NCI-H510A (cell line): ENCODE measurements at places on chromosomes 3 and 15.

DNA sequence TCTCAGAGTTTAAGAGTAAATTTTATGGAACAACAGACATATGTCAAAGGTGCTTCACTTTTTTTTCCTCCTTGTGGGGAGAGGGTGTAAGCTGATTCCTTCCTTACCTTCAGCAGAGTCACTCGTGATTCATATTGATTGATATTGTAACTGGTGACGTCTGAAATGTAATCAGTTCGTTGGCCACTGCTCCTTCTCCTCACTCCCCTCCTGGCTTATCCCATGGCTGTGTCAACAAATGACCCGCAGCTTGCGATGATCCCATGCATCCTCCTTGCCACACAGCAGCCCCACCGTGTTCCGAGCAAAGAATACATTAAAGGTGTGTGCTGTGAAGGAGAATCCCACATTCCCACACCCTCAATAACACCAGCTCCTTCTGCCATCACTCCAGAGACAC lies 7.3 kb downstream of the MGLL start:
- DNase-seq = no peak

GRCh38 chr15:68208136-68208535 lies 3.0 kb upstream of the CALML4 start:
- no peak for DNase-seq

DNA sequence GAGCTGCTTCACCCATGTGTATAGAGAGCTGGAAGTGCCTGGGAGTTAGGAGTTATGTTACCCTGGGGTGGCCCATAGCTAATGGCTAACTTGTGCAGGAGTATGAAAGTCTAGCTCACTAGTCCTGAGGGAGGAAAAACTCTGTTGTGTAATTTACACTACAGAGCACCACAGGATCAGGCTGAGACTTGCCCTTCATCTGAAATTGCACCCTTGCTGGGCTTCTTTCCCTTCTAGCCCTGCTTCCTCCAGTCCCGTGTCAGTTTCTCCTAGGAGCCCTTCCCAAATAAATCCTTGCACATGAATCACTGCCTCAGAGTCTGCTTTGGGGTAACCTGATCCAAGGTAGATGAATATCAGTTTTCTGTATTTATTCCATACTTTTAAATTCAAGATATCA lies 40.0 kb downstream of the CTXND1 start:
- no peak for DNase-seq

DNA sequence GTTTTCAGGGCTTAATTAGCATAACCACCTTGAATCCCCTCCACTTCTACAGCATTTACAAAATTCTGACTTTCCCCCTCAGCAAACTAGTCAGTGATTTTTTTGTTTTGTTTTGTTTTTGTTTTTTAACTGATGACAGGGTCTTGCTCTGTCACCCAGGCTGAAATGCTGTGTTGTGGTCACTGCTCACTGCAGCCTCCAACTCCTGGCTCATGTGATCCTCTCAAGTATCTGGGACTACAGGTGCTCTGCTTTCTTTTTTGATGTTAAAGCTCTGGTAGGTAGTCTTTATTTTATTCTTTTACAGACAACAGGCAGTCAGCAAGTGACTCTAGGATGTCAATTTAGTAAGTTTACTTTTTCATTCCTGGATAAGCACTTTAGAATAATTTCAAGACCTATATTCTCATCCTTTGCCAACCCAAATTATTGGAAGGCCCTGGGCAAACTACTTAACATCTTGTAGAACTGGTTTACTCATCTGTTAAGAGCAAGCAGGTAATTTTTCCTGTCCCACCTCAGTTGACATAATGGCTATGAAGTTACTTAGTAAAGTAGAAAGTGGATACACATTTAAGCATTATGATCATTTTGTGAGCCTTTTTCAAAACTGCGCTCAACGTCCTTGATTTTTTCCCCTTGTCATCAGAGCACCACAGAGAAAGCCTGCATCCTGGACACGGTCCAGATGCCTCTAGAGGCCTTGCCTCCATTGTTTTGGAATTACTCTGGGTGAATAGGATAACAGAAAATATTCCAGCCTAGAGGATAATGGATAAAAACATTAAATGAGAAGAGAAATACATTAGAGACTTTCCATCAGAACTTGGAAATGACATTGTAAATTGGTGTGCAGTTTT lies 69.9 kb upstream of the NDUFB4 start:
- DNase-seq = no peak

DNA sequence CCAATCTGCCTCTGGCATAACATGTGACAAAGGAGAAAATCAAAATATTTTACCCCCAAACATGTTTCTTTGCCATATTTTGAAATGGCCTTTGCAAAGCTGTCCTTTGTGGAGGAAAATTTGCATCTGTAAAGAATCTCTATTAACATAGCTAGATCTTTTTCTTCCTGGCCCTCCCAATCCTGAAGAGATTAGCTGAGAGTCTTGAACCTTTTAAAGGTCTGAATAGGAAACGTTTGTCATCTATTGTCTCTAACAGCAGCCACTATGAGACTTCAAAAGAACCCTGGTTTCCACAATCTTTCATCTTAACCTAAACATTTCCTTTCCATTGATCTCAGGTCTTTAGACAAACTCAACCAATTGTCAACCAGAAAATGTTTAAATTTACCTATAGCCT lies 520.9 kb upstream of the TGFBR2 start:
- DNase-seq = no peak

GRCh38 chr3:37963016-37963415 lies 27.6 kb upstream of the VILL start:
- no peak for DNase-seq

DNA sequence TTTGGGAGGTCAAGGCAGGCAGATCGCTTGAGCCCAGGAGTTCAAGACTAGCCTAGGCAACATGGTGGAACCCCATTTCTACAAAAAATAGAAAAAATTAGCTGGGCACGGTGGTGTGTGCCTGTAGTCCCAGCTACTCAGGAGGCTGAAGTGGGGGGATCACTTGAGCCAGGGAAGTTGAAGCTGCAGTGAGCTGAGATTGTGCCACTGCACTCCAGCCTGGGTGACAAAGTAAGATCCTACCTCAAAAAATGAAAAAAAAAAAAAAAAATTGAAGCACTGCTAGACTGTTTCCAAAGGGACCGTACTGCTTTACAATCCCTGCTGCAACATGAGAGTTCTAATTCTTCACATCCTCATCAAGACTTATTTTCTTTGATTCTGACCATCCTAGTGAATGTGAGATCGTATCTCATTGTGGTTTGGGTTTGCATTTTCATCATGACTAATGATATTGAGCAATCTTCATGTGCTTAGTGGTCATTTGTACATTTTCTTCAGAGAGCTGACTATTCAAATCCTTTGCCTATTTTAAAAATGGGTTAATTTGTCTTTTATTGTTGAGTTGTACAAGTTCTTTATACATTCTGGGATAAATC lies 10.8 kb downstream of the CMTM8 start:
- DNase-seq = no peak

DNA sequence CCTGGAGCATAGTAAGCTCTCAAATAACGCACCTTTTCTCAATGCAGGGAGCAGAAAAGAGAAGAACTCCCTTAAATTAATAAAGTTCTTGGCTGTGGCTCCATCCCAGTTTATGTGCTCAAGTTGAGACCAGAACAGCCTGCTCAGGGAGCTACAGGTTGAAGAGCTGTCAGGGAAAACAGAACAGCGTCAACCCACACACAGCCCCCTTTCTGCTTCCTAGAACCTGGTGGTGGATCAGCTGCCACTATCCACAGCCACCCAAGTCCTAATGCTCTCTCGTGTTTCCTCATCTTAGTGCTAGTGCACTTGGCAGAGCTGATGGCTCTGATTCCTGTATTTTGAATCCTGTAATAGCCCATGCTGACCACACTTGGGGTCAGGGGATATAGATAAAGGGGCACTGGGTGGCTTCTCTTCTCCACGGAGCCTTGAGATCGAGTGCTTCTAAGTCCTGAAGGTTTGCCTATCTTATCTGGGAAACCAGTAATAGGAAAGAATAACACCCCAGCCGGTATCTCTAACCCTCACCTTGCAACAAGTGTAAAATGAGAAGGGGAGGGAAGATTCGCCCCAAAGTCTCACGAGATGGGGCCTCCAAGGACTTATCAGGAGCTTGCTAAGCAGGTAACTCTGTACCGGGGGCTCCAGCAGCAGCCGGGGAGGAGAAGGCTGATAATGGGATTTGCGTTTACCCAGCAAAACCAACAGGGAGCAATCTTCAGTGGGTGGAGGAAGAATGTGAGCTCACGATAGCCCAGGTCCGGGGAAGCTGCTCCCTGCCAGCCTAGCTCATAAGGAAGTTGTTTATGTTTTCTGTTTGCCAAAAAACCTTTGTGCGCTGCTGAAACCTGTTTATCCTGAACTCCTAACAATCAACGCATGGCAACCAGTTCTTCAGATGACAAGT lies 136.2 kb upstream of the ICE2 start:
- no peak for DNase-seq

DNA sequence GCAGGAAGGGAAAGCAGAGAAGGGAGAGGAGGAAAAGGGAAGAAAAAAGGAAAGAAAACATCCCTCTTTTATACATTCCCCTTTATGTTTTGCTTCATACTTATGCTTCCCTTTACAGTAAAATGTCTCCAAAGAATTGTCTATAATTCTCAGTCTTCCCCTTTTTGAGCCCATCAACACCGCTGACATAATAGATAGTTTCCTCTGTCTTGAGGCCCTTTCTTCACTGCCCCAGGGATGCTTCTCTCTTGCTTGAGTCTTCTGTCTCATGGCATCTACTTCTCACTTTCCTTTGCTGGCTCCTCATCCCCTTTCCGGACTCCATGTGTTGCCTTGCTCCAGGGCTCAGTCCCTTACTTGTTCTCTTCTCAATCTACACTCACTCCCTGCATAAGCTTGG lies 99.7 kb upstream of the DAZL start:
- no peak for DNase-seq

DNA sequence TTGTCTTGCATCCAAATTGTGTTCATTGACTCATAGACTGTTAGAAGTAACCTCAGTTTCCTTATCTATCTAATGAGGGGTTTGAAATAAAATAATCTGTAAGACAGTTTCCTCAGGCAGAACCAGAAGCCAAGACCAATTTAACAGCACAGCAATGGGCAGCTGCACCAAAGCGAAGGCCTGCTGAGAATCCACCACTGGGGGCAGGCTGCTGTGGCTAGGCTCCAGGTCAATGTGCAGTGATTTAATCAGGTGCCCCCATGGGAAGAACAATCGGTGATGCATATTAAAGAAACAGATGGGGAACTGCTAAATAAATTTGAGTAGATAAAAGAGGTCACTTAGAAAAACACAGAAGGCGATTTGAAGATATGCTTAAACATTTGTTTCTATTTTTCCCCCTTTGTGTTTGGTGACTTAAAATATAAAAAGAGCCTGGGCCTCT lies 28.0 kb upstream of the TMOD3 start:
- DNase-seq = no peak

DNA sequence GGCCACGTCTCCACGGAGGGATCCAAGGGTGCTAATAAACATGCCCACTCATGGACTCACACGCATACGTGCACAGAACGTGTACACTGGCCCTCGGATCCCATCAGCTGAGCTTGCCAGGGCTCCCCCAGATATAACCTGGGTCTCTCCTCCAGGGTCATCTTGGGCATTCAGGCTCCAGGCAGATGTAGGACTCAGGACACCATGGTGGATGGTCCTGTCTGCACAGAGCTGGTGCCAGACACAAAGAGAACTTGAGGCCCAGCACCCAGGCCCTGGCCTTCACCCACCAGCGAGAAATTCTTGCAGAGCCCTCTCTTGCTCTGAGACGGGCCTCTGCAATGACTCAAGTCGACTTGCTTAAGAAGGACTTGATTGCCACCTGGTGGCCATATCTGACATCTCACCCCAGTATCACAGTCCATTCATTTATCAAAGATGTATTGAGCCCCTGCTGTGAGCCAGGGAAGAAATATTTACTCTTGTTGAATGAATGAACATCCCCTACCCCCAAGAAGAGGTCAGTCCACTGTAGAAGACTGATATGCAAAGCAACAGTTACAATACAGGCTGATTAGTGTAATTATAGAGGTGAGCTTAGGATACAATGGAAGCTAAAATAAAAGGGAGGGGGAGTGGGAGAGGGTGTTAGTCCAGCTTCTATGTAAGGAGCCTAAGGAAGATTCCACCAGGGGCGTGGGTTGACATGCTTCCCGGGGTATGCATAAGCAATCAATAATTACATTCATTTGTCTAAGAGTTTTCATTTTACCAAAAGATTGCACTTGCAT lies 34.2 kb upstream of the VPS8 start:
- peak; percentile 90 for DNase-seq

DNA sequence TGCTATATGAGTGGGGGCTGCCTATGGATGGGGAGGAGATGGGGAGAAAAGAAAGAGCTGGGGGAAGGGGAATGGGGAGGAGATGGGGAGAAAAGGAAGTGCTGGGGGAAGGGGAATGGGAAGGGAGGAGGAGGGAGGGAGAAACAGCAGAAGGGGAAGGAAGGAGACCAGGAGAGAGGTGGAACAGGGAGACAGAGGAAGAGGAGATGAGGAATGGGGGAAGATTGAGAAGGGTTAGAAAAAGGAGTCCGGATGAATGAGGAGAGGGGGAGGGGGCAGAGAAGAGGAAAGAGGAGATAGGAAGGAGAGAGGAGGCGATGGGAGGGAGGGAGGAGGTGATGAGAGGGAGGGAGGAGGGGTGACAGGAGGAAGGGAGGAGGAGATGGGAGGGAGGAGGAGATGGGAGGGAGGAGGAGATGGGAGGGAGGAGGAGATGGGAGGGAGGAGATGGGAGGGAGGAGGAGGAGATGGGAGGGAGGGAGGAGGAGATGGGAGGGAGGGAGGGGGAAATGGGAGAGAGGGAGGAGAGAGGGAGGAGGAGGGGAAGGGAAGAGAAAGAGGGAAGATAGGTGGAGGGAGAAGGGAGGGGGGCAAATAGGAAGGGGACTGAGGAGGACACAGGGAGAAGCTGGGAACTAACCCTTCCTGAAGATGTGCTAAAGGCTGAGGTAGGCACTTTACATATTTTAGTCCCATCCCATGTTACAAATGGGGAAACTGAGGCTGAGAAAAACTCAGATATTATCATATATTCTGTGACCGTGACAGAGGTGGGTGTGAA lies 6.6 kb upstream of the BCL2L10 start:
- DNase-seq = no peak

GRCh38 chr3:190721330-190721729 lies 141.2 kb downstream of the GMNC start:
- peak; percentile 80 for DNase-seq

DNA sequence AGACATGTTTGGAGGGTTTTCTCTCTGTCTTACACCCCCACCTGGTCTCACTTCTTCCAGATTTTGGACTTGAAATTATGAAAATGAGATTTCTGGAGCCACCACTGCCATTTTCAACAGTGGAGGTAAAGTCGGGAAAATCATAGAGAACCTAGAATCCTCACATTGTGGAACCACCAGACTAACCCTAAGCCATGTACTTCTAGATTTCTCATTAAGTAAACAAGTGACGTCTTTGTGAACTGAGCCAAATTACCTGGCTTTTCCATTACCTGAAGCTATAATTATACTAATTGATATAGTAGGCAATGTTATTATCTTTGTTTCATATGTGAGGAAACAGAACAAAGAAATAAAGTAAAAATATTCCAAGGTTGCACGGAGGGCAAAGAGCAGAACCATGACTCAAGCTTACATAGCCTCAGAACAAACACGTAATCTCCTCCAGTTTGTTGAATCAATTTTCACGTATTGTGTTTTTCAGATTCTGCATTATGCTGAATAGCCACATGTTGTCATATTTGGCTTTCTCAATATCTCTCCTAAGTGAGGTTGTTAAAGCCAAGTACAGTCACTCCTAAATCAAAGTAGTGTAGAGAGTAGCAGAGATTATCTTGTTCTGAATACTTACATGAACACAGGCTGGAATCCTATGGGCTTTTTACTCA lies 101.3 kb upstream of the CMC1 start:
- DNase-seq = no peak
